ENCODE measurements at places on chromosomes 1 and 21. TPM values are rescaled to one million over a fixed set of nuclear protein-coding genes. Genes with fewer than 3 reads are reported as not detected.

The KCNT2 gene
- total RNA-seq, result not detected

The TMPRSS15 gene
- total RNA-seq, result not detected

- no peak overlapping the region for H3K4me3 ChIP-seq
- no peak for DNase-seq
- H3K27me3 ChIP-seq, result no peaks in the 10 kb centered on the region
- H3K4me1 ChIP-seq, result no peaks in the 10 kb centered on the region
Observed at GRCh38 chr21:43376478-43376882, 50.5 kb downstream of the SIK1 start.

GRCh38 chr1:112196731-112197130 lies 199.3 kb upstream of the CTTNBP2NL start:
- H3K36me3 ChIP-seq, result no peaks in the 10 kb centered on the region
- H3K4me1 ChIP-seq, result no peaks in the 10 kb centered on the region
- DNase-seq, result no peak
- no peak overlapping the region for H3K4me3 ChIP-seq
- no peak overlapping the region for H3K27ac ChIP-seq
- peaks cover 5% of the 10 kb centered on the region for H3K27me3 ChIP-seq

DNA sequence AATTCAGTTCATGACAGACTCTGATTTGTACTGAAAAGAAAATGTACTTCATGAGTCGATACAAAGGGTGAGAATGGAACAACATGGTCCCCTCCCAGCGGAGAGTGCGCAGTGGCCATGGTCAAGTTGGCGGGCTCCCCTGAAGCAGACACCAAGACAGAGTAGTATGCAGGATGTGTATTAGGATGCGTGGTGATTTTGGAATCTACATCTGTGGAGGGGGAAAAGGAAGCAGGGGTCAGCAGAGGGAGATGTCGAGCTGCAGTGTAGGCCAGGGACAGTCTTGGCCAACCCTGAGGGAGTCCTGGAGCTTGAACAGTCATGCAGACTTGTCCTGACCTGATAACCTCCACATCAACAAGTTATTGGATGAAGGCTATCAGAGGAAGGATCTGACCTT lies 481.0 kb downstream of the OMA1 start:
- H3K4me3 ChIP-seq, result no peak overlapping the region
- no peak overlapping the region for H3K27ac ChIP-seq
- H3K27me3 ChIP-seq, result no peaks in the 10 kb centered on the region
- no peaks in the 10 kb centered on the region for H3K4me1 ChIP-seq
- DNase-seq, result no peak
- H3K36me3 ChIP-seq, result no peaks in the 10 kb centered on the region

GRCh38 chr1:219465212-219466093 lies 147.5 kb downstream of the ZC3H11B start:
- peak overlapping the region; percentile 45 for H3K27ac ChIP-seq
- no peaks in the 10 kb centered on the region for H3K36me3 ChIP-seq
- no peak for DNase-seq
- H3K4me3 ChIP-seq, result no peak overlapping the region
- peaks cover 26% of the 10 kb centered on the region for H3K4me1 ChIP-seq

DNA sequence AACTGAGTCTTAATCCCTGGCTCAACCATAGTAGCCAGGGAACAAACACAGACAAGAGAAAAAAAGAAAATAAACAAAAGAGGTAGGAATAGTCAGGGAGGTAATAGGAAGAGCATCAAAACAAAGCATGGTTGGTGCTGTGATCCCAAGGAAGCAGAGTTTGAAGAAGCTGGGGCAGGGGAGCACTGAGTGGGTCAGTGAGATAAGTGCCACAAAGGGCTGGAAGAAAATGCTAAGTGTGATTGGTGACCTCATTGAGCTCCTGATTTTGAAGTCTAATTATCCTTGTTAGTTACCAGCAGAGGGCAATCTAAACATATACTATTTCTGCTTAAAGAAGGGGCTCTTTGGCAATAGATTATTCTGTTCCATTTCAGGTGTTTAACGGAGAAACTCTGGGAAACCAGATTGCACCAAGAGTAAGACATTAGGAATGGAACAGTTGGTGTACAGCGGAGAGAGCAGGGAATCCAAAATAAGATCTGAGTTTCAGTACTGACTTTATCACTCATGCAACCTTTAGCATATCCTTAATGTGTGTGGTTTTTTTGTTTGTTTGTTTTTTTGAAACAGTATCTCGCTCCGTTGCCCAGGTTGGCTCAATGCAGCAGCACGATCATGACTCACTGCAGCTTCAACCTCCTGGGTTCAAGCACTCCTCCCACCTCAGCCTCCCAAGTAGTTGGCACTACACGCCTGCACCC lies 30.7 kb upstream of the KIAA1614 start:
- no peaks in the 10 kb centered on the region for H3K27me3 ChIP-seq
- no peaks in the 10 kb centered on the region for H3K36me3 ChIP-seq
- H3K4me1 ChIP-seq, result no peaks in the 10 kb centered on the region
- no peak overlapping the region for H3K4me3 ChIP-seq

GRCh38 chr1:87336623-87337067 lies 8.0 kb downstream of the LMO4 start:
- H3K4me3 ChIP-seq, result peak overlapping the region; percentile 12
- no peaks in the 10 kb centered on the region for H3K27me3 ChIP-seq
- peaks cover 65% of the 10 kb centered on the region for H3K4me1 ChIP-seq
- peak overlapping the region; percentile 2 for H3K27ac ChIP-seq
- no peak for DNase-seq

- no peaks in the 10 kb centered on the region for H3K27me3 ChIP-seq
- peak overlapping the region; percentile 44 for H3K27ac ChIP-seq
- H3K4me3 ChIP-seq, result no peak overlapping the region
- H3K4me1 ChIP-seq, result peaks cover 40% of the 10 kb centered on the region
Observed at GRCh38 chr1:193069748-193070385, 10.5 kb downstream of the RO60 start.

DNA sequence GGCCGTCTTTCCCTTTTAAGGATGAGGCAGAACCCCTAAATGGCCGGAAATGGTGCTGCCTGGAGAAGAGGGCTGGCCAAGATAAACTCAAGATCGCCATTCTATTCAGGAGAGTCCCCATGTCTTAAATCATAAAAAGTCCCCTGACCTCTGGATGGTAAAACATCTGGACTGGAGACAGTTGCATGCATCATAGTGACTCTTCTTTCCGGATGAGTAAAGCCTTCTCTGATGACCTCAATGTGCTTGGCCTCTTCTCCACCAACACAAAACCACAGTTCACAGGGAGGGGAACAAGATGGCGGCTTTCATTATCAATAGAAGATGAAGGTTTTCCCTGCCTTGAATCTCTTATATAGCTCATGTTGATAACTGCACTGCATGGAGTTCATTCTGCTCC lies 27.5 kb upstream of the H6PD start:
- no peak overlapping the region for H3K4me3 ChIP-seq
- peaks cover 54% of the 10 kb centered on the region for H3K27me3 ChIP-seq
- no peak overlapping the region for H3K27ac ChIP-seq
- peaks cover 28% of the 10 kb centered on the region for H3K4me1 ChIP-seq
- H3K36me3 ChIP-seq, result no peaks in the 10 kb centered on the region

All from activated CD4-positive, alpha-beta memory T cell treated with anti-CD3 and anti-CD28 coated beads, Interleukin-2, amount 10 ng/mL, durations not matched to agents 7 days and 5 days (primary cell).